Hindlimb muscle (tissue), 1 donor: ENCODE measurements at places on chromosomes 11 and 22. TPM values are rescaled to one million over a fixed set of nuclear protein-coding genes. Genes with fewer than 3 reads are reported as not detected.
A peak's percentile ranks its signal among the peaks of the same experiment; 100 is the strongest.

Gene OR5F1
- polyA plus RNA-seq, result not detected

- no peak for DNase-seq
These were observed 419.4 kb downstream of the MN1 start for GRCh38 chr22:27381960-27382742.

DNA sequence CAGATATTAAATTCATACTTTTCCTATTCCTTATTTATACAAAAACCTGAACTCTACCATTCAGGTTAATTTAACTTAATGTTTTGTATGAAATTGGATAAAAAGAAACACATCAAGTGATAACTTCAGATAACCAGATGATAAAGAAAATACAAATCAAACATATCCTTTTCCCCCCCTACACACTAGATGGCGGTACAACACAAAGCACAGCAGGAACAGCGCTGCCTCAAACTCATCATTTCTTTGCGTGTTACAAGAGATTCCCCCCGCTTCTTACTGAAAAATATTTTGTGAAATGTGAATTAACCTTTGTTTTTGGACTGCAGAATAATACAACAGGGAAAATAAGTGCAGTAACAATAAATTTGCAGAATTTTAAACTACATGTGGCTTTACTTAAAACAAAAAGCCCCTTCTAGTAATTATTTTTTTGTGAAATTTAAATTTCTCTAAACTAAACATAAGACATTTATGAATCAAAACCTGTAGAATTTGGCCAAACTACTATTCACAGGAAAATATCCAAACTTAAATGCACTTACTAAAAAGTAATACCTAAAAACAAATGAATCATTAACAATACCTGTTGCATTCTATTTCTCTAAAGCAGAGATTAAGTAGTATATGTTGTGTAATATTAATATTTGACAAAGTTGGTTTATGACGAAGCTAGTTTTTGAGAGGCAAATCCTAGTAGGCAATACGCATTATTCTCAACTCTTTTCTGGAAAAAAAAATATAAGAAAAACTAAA, 74.4 kb downstream of the ARHGAP32 start:
- peak; percentile 57 for DNase-seq

DNA sequence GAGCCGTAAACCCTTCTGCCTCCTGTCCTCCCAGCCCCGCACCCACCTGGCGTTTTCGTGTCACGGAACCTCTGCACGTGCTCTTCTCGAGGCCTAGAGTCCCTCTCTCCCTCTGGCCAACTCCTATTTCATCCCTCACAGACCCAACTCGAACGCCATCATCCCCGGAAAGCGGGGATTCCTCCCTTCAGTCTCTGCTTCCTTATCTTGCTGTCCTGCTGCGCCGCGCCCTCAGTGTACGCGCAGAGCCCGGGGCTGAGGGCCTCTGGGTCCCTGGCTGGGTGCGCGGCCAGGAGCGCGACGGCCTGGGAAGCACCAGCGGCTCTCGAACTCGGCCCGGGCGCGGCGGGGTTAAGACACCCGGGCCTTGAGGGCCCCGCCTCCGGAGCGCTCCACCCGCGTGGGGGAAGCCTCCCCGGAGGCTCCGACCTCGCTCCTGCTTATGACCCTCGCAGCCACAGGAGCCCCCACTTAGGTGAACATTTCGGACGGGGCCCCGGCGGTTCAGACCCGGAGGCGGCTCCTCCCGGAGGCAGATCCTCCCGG, 398 bp upstream of the ATG16L2 start:
- no peak for DNase-seq

- DNase-seq, result no peak
These were observed 112.0 kb upstream of the OR5AK2 start for GRCh38 chr11:56876621-56877275.

- DNase-seq, result no peak
These were observed 13.7 kb downstream of the MEI1 start for GRCh38 chr22:41713004-41713403.

Gene ENTHD1
- not detected for polyA plus RNA-seq

GRCh38 chr22:50117168-50117762, 27.5 kb downstream of the MOV10L1 start:
- no peak for DNase-seq

Gene WEE1
- 29.1 TPM for polyA plus RNA-seq

- no peak for DNase-seq
These were observed 25.4 kb downstream of the CREB3L1 start for GRCh38 chr11:46302866-46303265.

- DNase-seq, result no peak
These were observed 55.8 kb upstream of the ARHGAP42 start for GRCh38 chr11:100631316-100631715.

- DNase-seq, result no peak
These were observed 37.7 kb downstream of the RTN3 start for GRCh38 chr11:63719001-63719400.

- no peak for DNase-seq
These were observed 14.2 kb downstream of the PRR33 start for GRCh38 chr11:1877211-1878136.

- DNase-seq, result no peak
These were observed 103.7 kb downstream of the SHANK2 start for GRCh38 chr11:71148716-71149115.

Gene MRPL21
- 44.5 TPM for polyA plus RNA-seq

- DNase-seq, result no peak
These were observed 14.9 kb downstream of the ADORA2A start for GRCh38 chr22:24442352-24442744.

DNA sequence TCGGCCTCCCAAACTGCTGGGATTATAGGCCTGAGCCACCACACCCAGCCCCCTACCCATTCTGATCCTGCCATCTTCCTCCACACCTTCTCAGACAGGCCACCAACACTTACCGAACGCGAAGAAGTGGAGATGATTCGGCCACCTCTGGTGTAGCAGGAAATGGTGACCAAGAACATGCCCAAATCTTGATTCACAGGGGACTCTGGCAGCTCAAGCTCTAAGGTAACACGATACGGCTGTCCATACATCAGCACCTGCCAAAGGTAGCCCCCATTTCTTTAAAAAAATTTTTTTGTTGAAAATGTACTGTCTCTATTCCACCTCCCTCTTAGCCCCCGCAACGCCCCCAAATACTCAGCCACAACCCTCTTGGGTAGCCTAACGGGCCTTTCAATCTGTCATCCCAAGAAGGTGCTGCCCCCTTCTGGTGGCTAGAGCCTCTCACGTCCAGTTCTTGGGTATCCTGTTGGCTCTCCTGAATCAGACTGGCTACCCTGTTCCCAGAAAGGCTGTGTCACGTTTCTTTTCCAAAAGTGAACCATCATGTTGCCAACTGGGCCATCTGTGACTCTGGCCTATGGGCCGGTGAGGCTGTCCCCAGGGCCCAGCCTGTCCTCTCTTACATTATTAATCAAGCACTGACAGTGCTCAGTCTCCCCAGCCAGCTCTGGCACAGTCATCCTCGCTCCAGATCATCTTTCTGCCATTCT, 5.3 kb upstream of the LRRN4CL start:
- peak; percentile 80 for DNase-seq

GRCh38 chr22:48895831-48896765, 931.6 kb downstream of the BRD1 start:
- DNase-seq, result no peak

DNA sequence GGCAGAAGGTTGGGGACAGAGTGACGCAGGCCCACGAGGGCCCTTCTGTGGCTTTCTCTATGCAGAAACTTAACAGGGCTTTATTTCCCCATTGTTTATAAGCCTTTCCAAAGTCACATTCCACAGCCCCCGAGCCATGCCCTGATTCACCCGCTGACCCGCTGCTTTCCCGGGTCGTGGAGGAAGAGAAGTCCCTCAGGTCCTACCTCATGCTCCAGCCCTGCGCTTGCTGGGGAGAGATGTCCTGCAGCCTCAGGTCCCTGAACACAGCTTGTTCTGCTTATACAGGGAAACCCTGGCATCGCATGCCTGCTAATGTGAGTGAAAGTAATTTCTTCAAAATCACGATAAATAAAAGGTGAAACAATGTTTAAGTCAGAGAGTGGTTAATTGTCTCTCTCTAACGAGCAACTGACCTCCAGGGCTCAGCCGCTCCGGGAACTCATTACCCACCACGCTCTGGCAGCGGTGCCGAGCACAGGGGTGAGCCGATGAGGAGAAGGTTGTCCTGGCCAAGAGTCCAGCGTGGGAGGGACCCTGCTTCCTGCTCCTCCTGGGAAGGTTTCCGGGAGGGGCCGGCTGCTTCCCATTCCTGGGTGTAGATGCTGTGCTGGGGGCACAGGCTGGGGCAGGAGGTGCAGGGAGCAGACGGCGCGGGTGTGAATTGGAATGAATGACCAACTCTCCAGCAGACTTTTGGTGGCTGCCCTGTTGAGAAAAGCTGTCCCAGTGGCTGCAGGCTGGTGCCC, 595.2 kb downstream of the BRD1 start:
- no peak for DNase-seq

DNA sequence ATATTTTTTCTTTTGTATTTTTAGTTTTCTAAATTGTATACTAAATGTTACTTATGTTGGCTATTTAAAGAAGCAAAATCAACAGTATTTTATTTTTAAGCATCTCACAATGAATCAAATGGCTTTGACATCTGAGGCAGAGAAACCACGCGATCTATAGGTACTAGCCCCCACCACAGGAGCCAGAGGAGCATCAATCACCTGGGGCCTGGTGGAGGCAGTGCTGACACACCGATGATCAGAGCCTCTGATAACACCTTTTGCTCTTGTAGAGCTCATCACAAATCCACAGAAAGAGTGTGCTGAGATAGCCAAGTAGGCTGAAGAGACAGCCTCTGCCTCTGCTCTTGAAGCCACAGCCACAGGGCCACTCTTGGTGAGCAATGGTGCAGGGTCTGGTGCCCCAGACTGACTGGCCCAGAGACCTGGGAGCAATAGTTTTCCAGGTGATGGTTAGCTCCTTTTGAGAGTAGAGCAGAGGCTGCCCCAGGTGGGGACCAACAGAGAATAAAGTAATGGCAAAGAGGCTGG, 25.2 kb downstream of the HIRA start:
- DNase-seq, result no peak

DNA sequence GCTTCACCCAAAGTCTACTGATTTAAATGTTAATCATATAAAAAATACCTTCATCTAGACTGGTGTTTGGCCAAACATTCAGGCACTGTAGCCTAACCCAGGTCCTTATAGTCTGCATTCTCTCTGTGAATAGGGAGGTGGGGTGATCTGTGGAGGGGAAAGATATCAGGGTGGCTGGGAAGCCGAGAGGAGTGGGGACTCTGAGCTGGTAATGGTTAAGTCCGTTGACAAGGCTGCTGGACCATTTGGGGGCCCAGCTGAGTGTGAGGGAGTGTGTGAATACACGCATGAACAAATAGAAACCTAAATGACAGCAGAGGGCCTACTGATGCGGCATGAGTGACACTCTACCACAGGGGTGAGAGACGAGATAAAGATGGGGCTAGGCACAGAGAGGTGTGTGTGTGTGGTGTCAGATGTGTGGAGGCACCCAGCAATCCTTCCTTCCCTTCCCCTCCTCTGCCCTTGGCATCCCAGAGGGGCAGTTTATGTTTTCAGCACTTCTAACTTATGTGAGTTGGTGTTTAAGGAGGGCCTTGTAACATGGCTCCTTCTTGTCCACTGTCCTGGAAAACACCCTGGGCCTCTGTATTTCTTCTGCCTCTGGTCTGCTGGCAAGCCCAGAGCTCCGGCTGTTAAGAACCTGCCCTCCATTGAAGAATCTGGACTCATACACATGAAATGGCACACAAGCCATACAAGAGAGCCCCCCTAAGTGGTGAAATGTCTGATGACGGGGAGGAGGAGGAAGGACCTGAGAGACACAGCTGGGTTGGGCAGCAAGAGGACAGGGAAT, 249.1 kb upstream of the TBCEL start:
- DNase-seq, result no peak

DNA sequence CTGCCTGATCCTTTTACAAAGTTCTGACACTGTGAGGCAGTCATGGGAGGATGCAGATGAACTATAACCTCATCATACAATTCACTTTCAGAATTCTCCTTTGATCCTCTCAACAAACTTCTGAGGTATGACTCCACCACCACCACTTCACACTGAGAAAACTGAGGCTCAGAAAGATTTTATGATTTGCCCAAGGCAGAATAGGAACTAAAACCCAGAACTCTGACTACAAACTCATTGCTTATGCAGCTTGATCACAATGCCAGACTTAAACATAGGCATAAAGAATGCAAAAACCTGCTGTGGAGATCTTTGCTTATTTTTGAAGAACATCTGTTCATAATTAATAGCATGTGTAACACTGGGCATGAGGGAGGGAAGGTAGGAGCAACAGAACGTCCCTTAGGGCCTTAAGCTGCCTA, 20.4 kb downstream of the FAM168A start:
- no peak for DNase-seq

Gene NLRP14
- polyA plus RNA-seq, result not detected

Gene FADS2
- polyA plus RNA-seq, result 77.5 TPM

- peak; percentile 78 for DNase-seq
These were observed 2.2 kb downstream of the SLC25A22 start for GRCh38 chr11:795634-796564.

- DNase-seq, result no peak
These were observed 12.9 kb downstream of the KRTAP5-5 start for GRCh38 chr11:1642288-1643145.

Gene DEFB108B
- polyA plus RNA-seq, result not detected

DNA sequence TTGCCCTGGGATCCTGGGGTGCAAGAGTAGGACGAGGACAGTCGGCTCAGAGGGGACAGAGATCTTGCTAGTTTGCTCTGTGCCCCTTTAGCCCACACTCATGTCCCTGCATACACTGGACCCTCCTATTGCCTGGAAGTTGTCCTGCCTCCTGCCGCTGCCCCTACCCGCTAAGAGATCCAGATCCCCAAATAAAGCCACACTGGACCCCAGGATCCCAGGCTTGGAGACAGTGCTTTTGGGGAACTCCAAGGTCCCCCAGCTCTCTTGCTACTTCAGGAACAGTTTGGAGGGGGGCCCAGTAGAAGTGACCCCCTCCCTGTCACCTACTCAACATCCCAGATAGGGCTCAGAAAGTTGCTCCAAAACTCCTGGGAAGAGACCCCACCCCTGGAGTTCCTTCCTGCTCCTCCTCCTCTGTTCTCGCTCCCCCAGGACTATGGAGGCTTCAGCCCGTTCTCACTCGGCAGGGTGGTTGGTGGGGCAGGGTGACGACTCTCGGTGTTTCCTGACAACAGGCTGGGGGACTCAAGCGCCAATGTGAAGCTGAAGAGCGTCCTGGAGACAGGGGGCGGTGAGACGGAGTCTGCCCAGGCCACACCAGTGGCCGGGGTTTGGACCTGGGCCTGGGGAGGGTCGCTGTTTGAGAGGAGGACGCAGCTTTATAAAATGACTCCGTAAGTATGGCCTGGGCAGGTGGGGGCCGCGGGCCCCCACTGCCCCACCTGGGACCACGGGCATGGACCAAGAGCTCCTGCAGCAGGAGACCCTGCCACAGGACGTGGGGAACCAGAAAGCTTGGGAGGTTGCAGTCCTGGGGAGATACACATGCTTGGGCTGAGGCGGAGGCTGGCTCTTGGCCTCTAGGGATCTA, 19.2 kb upstream of the TUB start:
- no peak for DNase-seq
